ENCODE measurements at places on chromosomes 11 and 22.

- DNase-seq = no peak
These were observed 125.3 kb downstream of the BUD13 start for GRCh38 chr11:116647305-116648080.

DNA sequence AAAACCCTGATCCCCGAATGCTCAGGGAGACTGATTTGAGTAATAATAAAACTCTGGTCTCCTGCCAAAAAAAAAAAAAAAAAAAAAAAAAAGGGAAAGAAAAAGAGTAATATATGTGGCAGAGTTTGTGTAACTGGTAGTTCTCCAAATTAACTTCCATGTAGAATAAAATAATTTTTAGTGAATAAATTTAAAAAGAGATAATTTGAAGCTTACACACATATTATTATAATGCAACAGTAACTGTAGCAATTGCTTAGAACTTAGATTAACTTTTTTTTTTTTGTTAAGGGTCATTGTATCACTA is 11.0 kb upstream of the MRPL17 start:
- DNase-seq = no peak

DNA sequence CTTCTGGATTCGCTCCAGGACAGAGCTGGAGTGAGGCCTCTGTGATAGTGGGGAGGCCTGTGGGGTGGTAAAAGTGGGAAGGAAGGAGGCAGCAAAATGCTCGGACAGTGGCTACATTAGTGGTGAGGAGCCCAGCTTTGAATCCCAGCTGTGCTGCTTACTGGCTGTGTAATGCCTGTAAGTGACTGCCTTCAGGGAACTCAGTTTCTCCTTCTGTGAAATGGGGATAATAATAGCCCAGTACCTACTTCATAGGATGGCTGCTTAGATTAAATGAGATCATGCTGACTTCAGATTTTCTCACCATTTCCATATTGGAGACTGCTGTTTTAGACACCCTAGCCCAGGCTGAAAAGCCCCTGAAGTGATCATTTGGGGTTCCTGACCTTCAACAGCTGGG is 8.4 kb upstream of the ALX4 start:
- no peak for DNase-seq

DNA sequence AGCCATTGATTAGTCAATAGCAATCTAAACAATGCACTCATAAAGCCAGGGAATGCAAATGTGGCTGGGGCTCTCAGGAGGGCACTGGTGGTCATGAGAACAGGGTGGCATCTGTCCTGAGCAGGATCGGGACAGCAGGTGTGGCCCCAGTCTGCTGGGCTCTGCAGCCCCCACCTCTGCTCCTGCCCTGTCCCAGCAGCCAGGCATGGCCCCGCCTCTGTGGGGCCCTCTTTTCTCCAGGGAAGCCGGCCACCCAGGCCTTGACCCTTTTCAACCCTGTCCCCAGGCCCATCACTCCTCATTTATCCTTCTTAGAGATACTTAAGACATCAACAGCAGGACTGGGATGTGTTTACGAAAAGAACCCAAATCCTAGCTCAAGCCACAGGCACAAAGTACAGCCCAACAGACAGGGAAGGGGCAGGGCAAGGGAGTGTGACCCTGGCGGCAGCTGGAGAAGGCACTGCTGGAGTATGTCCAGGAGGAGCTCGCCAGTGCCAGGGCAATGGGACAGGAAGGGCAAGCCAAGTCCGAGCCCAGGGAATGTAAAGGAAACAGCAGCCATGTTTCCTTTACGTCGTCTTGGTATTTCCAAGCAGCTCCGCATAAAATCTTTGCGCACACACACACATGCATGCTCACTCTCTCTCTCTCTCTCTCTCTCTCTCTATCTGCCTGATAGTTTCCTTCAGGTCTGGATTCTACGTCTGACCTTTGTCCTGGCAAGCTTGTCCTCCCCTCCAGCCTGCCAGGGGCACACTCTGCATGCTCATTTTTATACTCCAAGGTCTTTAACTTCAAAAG is 59.9 kb downstream of the DGCR2 start:
- DNase-seq = no peak

- DNase-seq = no peak
These were observed 25.2 kb downstream of the GTF2H1 start for GRCh38 chr11:18347471-18348125.
